Activated CD8-positive, alpha-beta memory T cell treated with anti-CD3 and anti-CD28 coated beads for 1 hour (primary cell): ENCODE measurements at places on chromosomes 6 and 20.

DNA sequence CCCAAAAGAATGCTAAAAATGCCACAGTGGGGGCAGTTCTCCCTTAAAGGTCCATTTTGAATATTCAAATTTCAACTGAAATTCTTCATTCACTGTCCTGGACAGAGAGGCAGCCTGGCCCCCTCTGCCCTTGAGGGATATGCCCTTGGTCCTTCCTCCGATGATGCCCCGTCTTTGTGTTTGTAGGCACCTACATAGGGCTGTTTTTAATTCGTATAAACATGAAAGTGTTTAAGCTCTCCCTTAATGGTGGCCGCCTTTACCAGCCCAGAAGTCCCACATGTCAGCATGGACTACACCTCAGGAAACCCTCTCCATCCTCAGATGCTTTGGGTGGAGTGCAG, 70.2 kb downstream of the SSR1 start:
- no peak for DNase-seq

- no peak for DNase-seq
Observed at GRCh38 chr6:166075186-166075585, 92.5 kb downstream of the TBXT start.

DNA sequence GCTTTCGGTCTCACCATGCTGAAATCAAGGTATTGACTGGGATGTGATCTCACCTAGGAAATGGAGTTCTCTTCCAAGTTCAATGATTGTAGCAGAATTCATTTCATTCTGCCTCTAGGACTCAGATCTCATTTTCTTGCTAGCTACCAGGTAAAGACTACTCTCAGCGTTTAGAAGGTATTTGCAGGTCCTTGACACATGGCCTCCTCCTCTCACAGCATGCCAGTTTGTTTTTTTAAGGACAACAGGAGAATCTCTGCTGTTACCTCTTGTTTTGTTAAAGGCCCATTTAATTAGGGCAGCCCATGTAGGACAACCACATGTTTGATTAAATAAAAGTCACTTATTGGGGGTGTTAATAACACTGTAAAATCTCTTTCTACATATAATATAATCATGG, 757.8 kb downstream of the EYS start:
- no peak for DNase-seq

DNA sequence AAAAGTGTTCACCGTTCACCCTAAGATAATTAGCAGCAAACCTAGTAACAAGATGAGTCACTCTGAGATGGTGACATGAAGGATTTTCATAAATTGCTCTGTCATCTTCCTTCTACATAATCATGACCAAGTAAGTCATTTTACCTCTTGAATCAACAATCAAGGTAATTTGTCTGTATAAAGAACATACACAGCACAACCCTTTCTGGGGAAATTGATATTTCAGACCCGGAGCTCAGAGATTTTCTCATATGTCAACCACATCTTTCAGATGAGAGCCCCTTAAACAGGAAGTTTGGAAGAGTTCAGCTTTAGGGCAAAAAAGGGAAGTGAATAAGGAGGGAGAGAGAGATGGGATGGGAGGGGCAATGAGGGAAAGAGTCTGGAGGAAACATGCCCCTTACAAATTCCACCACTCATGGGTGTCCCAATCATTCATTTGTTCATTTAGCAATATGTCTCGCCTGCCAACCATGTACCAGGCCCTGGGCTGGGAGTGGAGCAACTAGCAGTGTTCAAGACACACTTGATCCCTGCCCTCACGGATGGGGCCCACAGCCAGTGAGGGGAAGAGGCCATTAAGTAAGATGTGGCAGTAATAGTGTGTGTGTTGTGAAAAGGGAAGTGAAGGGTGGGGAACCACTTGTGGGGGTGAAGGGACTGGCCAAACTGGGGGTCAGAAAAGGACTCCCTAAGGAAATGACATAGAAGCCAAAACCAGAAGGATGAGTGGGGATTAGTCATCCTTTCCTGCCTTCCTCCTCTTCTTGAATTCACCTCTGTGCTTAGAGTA, 190.9 kb downstream of the MAFB start:
- no peak for DNase-seq

DNA sequence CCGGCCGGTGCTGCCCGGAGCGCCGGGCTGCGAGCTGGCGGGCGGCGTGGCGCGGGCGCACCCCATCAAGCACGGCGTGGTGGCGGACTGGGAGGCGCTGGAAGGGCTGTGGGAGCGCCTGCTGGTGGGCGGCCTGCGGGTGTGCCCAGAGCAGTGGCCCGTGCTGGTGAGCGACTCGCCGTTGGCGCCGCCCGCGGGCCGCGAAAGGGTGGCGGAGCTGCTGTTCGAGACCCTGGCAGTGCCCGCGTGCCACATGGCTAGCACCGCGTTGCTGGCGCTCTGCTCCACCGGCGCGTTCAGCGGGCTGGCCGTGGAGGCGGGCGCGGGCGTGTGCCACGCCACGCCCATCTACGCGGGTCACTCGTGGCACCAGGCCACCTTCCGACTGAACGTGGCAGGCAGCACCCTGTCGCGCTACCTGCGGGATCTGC, 517 bp downstream of the ACTL10 start:
- DNase-seq, result no peak

- no peak for DNase-seq
Observed at GRCh38 chr6:37104824-37105147, 65.2 kb upstream of the PIM1 start.

GRCh38 chr6:88290411-88290810, 124.3 kb upstream of the CNR1 start:
- DNase-seq, result no peak

DNA sequence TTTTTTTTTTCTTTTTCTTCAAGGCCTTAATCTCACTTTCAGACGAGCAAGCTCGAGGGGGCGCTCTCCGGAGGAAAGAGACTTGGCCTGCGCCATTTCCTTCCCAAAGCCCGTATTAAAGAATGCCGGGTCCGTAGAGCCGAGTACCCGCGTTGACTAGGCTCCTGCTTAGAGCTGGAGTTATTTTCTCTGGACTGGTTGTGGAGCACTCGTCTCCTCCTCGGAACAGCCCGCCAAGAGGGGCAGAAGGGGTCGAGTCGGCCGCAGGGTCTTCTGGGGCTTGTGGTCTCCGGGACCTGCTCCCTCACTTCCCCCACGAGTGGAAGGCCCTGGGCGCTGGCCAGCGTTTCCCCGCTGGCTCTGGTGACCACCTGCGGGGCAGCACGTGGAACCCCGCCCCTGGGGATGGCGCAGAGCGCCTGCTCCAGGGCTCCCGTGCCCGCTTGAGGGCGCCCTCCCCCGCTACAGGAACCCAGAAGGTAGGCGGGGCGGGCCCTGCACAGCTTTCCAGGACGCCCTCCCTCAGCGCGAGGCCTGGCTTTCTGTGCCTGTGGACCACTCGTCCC, 2.7 kb upstream of the MEI4 start:
- no peak for DNase-seq

GRCh38 chr20:16245879-16246278, 327.4 kb downstream of the KIF16B start:
- no peak for DNase-seq

DNA sequence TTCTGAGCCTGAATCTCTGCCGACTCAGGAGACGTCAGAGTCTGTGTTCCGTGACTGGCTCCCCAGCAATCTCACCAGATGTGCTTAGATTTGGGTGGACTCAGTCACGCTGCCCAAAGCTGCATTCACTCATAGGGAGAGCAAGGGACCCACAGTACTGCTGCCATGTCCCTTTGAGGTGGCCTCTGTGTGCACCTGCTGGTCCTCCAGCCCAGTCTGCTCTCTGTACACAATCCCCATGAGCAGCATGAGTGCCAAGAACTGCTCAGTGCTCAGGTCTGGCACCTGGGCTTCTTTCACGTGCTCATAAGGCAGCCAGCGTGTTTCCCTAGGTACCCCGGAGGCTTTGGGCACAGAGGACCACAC, 44.2 kb upstream of the TIAM2 start:
- DNase-seq, result no peak

GRCh38 chr6:10166031-10166430, 248.8 kb downstream of the TFAP2A start:
- DNase-seq, result no peak

- peak; percentile 64 for DNase-seq
Observed at GRCh38 chr6:33700391-33701050, 11.0 kb downstream of the UQCC2 start.

DNA sequence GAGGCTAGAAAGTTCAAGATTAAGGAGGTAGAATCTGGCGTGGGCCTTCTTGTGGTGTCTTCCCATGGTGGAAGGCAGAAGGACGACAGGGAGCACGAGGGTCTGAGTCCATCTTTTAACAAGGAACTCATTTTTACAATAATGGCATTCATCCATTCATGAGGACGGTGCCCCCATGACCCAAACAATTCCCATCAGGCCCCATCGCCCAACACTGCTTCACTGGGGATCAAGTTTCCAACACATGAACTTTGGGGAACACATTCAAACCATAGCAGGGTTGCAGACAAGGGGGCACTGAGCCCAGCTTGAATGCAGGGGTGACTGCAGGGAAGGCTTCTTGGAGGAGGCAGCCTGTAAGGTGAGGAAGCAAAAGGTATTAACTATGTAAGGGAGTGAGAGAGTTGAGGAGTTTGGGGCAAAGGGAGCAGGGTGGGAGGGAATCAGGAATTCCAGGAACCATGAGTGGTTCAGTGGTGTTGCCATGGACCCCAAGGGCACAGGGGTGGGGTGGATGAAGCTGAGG, 5.5 kb downstream of the RAB44 start:
- DNase-seq, result no peak

- no peak for DNase-seq
Observed at GRCh38 chr20:46621492-46621891, 29.8 kb downstream of the SLC13A3 start.

- no peak for DNase-seq
Observed at GRCh38 chr20:62066983-62067433, 1.3 kb upstream of the TAF4 start.

DNA sequence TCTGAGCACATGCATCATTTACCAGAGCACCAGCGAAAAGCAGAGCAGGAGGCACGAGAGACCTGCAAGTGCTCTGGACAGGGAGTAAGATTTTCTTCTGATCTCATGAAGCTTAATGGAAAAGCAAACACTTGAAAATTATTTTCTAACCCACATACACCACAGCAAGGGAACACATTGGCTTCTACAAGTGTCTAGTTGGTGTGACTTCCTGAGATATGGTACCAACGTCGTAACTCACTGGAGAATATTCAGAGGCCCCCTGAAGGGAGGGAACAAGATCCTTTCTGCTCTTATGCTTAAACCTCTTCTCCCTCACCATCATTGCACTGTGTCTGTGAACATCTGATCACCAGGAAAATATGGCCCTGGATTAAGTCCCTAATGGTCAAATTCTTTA, 48.6 kb downstream of the PSMB1 start:
- DNase-seq, result no peak

DNA sequence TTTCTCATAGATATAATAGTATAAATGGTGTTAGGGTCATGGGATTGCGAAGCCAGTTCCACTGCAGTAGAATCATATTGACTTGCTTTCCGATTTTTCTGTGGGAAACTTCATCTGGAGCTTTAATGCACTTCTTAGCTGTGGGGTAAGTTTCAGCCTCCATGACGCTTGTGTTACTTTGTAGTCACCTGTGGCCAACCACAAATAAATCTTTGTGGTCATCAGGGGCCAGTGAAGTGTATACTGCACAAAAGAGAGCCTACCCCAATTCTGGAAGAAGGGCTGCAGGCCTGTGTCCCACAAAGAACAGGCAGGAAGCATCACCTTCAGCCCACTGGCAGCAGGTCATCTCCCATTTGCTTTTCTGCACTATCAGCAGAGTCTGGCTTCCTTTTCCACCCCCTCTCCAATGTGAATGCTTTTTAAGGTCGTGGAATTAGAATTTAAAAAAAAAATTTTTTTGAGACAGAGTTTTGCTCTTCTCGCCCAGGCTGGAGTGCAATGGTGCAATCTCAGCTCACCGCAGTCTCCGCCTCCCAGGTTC, 32.0 kb downstream of the MTHFD1L start:
- DNase-seq, result no peak

- DNase-seq, result no peak
Observed at GRCh38 chr20:23970049-23970448, 18.5 kb downstream of the GGTLC1 start.

GRCh38 chr6:142681099-142681498, 263.9 kb downstream of the HIVEP2 start:
- DNase-seq, result no peak

- no peak for DNase-seq
Observed at GRCh38 chr20:1900321-1900801, 5.2 kb downstream of the SIRPA start.

- DNase-seq, result no peak
Observed at GRCh38 chr20:41632896-41633295, 14.7 kb upstream of the CHD6 start.

DNA sequence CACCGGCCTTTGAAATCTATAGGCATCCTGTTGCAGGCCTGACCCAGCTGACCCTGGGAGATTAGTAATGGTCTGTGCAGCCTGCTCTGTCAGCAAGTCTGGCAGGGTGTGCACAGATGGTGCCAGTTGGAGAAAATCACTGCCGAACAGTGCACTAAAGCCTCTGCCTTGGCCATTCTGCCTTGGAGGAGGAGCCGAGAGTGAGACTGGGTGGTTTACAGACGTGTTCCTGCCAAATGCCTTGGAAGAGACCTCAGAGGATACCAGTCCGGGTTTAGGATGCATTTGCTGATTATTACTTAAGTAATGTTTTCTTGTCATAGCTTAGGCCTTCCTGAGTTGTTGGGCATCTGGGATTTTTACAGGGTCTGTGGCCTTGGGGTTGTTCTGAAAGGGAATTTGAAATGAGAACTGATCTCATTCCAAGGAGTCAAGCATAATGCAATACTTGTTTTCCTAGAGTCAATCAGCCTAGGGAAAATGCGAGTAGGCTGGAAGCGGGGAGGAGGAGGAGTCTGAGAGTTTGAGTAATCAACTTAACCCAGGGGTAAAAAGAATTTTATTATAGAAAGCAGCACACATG, 292.1 kb downstream of the SOX4 start:
- DNase-seq, result no peak

DNA sequence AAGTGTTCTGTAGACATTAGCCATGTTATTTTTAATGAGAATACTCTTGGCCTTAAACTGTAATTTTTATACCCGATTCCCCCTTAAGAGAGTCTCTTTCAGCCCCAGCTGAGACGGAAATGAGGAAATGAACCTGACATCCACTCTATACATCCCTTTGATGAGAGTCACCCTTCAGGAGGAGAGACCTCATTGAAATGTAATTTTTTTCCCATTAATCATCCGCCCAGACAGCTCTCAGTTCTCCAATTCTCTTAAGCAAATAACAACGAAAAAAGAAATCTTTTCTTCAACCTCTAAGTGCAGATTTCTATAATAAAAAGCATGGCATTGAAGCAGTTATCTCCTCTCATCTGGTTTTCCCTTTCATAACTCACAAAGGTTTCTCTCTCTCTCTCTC, 243.8 kb upstream of the PMEPA1 start:
- DNase-seq, result no peak

- DNase-seq, result no peak
Observed at GRCh38 chr6:163701762-163702161, 287.2 kb downstream of the QKI start.

GRCh38 chr6:116631379-116631990, 15.2 kb downstream of the RSPH4A start:
- DNase-seq, result no peak

DNA sequence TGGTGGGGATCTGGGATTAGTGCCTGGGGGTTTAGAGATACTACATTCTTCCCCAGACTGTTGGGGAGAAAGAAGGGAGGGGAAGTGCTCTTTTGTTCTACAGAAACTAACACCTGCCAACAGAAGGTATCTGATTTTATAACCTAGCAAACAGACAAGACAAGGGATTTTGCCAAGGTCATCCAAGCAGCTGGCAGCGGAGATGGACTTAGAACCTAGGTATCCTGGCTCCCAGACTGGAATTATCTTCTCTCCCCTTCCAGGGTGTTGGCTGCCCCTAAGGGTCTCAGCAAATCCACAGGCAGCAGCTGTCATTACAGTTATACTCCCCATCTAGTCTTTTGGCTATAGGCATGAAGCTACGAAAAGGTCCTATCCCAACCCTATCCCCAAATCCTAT, 8.4 kb downstream of the SDC4 start:
- no peak for DNase-seq
